Progenitor cell of endocrine pancreas (in vitro differentiated cells): ENCODE measurements at places on chromosomes 16 and 17.

GRCh38 chr16:75025761-75026160 is 26.9 kb downstream of the ZNRF1 start:
- H3K27ac ChIP-seq, result peak overlapping the region; percentile 14
- H3K27me3 ChIP-seq, result no peaks in the 10 kb centered on the region
- H3K36me3 ChIP-seq, result peaks cover 20% of the 10 kb centered on the region
- H3K4me3 ChIP-seq, result no peak overlapping the region
- H3K4me1 ChIP-seq, result peaks cover 1% of the 10 kb centered on the region

GRCh38 chr17:35414247-35414646 is 18.1 kb downstream of the SLFN12 start:
- DNase-seq, result no peak
- no peak overlapping the region for H3K4me3 ChIP-seq
- H3K27ac ChIP-seq, result no peak overlapping the region
- H3K36me3 ChIP-seq, result peaks cover 25% of the 10 kb centered on the region

- no peak overlapping the region for H3K4me3 ChIP-seq
- H3K27ac ChIP-seq, result no peak overlapping the region
- peaks cover under 1% of the 10 kb centered on the region for H3K4me1 ChIP-seq
- DNase-seq, result no peak
- H3K27me3 ChIP-seq, result peaks cover 42% of the 10 kb centered on the region
These were observed 15.7 kb upstream of the WFDC1 start for GRCh38 chr16:84278968-84279367.

- no peaks in the 10 kb centered on the region for H3K36me3 ChIP-seq
- DNase-seq, result no peak
- no peak overlapping the region for H3K27ac ChIP-seq
- no peak overlapping the region for H3K4me3 ChIP-seq
These were observed 22.2 kb upstream of the ADCY7 start for GRCh38 chr16:50244140-50244503.

DNA sequence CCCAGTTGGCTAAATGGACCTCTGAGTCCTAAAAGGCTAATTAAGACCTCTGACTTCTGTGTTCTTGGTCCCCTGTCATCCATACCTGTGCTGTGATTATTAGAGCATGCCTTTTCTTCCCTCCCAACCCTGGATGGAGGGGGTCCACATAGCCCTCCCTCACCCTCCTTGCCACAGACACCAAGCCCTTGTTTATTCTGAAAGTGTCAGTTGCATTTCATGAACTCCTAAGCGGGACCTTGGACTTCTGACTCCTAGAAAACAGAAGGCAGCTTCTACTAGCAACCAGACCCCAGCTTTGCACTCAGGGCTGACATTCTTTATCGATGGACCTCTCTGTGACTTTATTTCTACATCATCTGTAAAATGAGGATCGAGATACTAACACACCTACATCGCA is 33.4 kb upstream of the GOSR2 start:
- no peaks in the 10 kb centered on the region for H3K36me3 ChIP-seq
- H3K27me3 ChIP-seq, result peaks cover 38% of the 10 kb centered on the region
- no peak overlapping the region for H3K4me3 ChIP-seq
- no peak for DNase-seq

- peaks cover 9% of the 10 kb centered on the region for H3K4me1 ChIP-seq
- H3K27ac ChIP-seq, result no peak overlapping the region
- H3K27me3 ChIP-seq, result peaks cover 8% of the 10 kb centered on the region
- H3K36me3 ChIP-seq, result no peaks in the 10 kb centered on the region
- peak; percentile 43 for DNase-seq
These were observed 94.6 kb downstream of the RGS9 start for GRCh38 chr17:65231662-65232335.

- DNase-seq, result no peak
- H3K4me1 ChIP-seq, result no peaks in the 10 kb centered on the region
- peaks cover 21% of the 10 kb centered on the region for H3K27me3 ChIP-seq
- no peaks in the 10 kb centered on the region for H3K36me3 ChIP-seq
- no peak overlapping the region for H3K4me3 ChIP-seq
- no peak overlapping the region for H3K27ac ChIP-seq
These were observed 166.5 kb upstream of the ANKFN1 start for GRCh38 chr17:55986817-55987216.

GRCh38 chr17:48310748-48311213 is 119.2 kb downstream of the SKAP1 start:
- H3K36me3 ChIP-seq, result no peaks in the 10 kb centered on the region
- peaks cover 61% of the 10 kb centered on the region for H3K4me1 ChIP-seq
- H3K27me3 ChIP-seq, result no peaks in the 10 kb centered on the region

GRCh38 chr17:45871718-45872117 is 22.6 kb upstream of the MAPT start:
- H3K4me1 ChIP-seq, result no peaks in the 10 kb centered on the region
- H3K36me3 ChIP-seq, result no peaks in the 10 kb centered on the region

- no peak overlapping the region for H3K27ac ChIP-seq
- H3K4me1 ChIP-seq, result no peaks in the 10 kb centered on the region
- no peak for DNase-seq
- H3K36me3 ChIP-seq, result no peaks in the 10 kb centered on the region
- no peaks in the 10 kb centered on the region for H3K27me3 ChIP-seq
- no peak overlapping the region for H3K4me3 ChIP-seq
These were observed 183.5 kb upstream of the ANKFN1 start for GRCh38 chr17:55969562-55970324.

GRCh38 chr17:17536702-17537101 is 40.5 kb upstream of the RASD1 start:
- no peak for DNase-seq
- no peak overlapping the region for H3K27ac ChIP-seq
- peaks cover 9% of the 10 kb centered on the region for H3K36me3 ChIP-seq
- H3K27me3 ChIP-seq, result no peaks in the 10 kb centered on the region
- H3K4me3 ChIP-seq, result no peak overlapping the region

GRCh38 chr16:87806261-87806640 is 40.5 kb upstream of the KLHDC4 start:
- no peak overlapping the region for H3K27ac ChIP-seq
- no peak for DNase-seq
- H3K36me3 ChIP-seq, result no peaks in the 10 kb centered on the region
- H3K4me3 ChIP-seq, result no peak overlapping the region
- peaks cover 8% of the 10 kb centered on the region for H3K4me1 ChIP-seq

DNA sequence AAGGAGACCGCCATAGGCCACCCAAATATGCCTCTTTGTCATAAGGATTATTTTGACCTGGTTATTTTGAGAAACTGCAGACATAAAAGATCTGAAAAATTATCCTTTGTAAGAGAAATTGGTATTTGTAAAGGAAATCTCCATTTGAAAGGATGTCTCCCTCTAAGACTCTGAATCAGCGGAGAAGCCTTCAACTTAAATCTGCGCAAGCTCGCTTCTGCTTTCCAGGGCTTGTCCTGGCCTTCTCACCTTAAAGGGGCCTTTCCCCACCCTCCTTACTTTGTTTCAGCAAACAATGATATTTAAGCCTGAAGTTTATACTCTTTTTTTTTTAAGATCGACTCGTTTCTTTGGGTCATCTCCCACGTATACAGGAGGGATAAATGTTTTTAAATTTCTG is 34.5 kb downstream of the HSBP1 start:
- H3K27me3 ChIP-seq, result peaks cover 4% of the 10 kb centered on the region
- peaks cover 13% of the 10 kb centered on the region for H3K4me1 ChIP-seq
- peak overlapping the region; percentile 3 for H3K27ac ChIP-seq
- H3K4me3 ChIP-seq, result no peak overlapping the region
- no peak for DNase-seq

DNA sequence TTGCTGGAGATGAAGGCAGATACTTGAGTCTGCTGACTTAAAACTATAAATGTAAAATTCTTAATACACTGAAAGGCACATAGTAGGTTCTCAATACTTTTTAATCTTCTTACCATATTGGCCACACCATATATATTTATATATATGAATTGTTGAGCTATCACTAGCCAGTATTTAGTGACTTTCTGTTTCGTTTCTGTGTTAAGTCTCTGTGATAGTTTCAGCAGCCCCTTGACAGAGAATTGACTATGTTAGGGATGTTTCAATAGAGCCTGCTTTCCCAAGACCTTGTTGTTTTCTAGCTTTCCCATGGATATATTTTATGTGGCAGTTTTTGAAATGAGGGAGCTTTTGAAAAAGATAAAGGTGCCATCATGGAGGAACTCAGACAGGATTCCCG is 206.5 kb upstream of the GOT2 start:
- peaks cover 4% of the 10 kb centered on the region for H3K27me3 ChIP-seq
- no peak for DNase-seq
- no peak overlapping the region for H3K27ac ChIP-seq
- no peaks in the 10 kb centered on the region for H3K36me3 ChIP-seq
- peaks cover 28% of the 10 kb centered on the region for H3K4me1 ChIP-seq

- H3K4me3 ChIP-seq, result no peak overlapping the region
- no peak for DNase-seq
- peaks cover 3% of the 10 kb centered on the region for H3K27me3 ChIP-seq
- peaks cover 6% of the 10 kb centered on the region for H3K4me1 ChIP-seq
- no peaks in the 10 kb centered on the region for H3K36me3 ChIP-seq
These were observed 23.2 kb downstream of the IGFBP4 start for GRCh38 chr17:40466298-40466971.

- H3K27ac ChIP-seq, result no peak overlapping the region
- H3K4me1 ChIP-seq, result no peaks in the 10 kb centered on the region
- no peak for DNase-seq
- no peak overlapping the region for H3K4me3 ChIP-seq
These were observed 45.3 kb downstream of the GRIN2A start for GRCh38 chr16:10136916-10137315.

GRCh38 chr16:57341062-57341440 is 17.5 kb upstream of the CCL22 start:
- no peak for DNase-seq
- H3K27ac ChIP-seq, result no peak overlapping the region
- no peak overlapping the region for H3K4me3 ChIP-seq
- no peaks in the 10 kb centered on the region for H3K4me1 ChIP-seq

DNA sequence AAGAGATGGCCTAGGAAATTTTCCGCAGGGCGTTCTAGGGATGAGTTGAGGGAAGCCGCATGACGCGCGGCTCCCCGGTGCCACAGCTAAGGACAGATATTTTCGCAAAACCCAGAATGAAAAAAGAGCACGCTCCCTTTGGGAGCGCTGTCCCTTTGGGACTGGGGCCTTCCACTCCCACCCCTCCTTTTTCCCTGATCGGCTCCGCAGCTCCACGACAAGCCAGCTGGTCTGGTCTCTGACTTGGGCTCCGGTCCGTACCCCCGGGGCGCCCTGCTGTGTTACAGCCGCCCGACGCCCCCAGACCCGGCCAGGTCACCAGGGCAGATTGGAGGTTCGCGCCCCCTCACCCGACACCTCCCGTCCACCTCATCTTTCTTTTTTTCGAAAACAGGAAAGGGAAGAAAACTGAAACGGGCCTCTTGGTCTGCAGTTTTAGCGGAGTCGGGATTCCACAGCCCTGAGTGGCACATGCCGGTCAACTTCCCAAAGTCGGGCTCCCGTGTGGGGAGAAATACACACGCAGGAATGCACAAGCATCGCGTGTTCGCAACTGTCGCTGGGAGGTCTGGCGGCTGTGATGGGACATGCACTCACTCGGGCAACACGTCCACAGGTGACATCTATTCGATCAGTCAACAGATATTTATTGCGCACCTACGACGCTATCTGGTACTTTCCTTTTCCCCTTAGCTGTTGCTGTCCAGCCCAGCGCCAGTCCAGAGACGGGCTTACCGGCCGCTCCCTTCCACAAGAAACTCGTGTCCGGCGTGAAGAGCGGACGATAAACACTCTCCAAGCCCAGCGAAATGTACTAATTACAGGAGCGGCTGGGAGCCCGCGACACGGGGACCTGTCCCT is 3.9 kb upstream of the SOX9 start:
- no peak for DNase-seq
- peaks cover 29% of the 10 kb centered on the region for H3K27me3 ChIP-seq
- H3K4me3 ChIP-seq, result peak overlapping the region; percentile 80
- peaks cover 37% of the 10 kb centered on the region for H3K4me1 ChIP-seq
- no peaks in the 10 kb centered on the region for H3K36me3 ChIP-seq

GRCh38 chr17:66957951-66958579 is 6.4 kb upstream of the CACNG4 start:
- no peak for DNase-seq
- H3K27me3 ChIP-seq, result peaks cover 33% of the 10 kb centered on the region
- peaks cover 4% of the 10 kb centered on the region for H3K4me1 ChIP-seq
- no peak overlapping the region for H3K4me3 ChIP-seq

- peaks cover 21% of the 10 kb centered on the region for H3K4me1 ChIP-seq
- peak overlapping the region; percentile 97 for H3K27ac ChIP-seq
- H3K4me3 ChIP-seq, result peak overlapping the region; percentile 70
These were observed 39.6 kb downstream of the WSB1 start for GRCh38 chr17:27333410-27333980.

DNA sequence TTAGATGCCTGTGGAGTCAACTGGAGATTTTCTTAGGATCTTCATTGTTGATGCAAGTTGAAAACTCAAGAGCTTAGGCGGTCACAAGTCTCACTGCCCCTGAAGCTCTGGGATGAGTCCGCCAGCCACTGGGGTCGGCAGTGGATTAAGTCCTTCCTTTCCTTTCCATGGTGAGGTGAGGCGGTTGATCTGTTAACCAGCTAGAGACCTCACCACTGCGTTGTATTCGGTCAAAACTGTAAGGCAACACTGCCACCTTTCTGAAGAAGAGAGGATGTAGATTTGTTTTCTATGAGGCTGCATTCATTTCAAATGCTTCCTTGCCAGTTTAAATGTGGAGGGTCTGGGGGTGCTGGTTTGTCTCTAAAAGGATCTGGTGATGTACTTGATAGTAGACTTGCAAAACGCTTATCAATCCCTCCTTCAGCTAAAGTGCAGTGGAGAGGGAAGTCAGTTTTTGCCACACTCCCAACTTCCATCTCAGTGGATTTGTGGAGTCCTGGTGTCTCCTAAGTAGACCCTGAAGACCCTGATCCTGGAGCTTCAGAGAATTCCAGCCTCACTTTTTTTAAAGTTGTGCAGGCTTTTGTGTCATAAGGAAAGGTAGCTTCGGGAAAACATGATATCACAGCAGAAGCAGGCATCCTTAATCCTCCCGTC is 1.7 kb downstream of the MYOCD start:
- H3K4me3 ChIP-seq, result peak overlapping the region; percentile 79
- H3K4me1 ChIP-seq, result peaks cover 13% of the 10 kb centered on the region
- H3K36me3 ChIP-seq, result no peaks in the 10 kb centered on the region
- H3K27ac ChIP-seq, result no peak overlapping the region
- H3K27me3 ChIP-seq, result peaks cover 34% of the 10 kb centered on the region
- DNase-seq, result peak; percentile 20
